ENCODE measurements at places on chromosomes 4 and X.

DNA sequence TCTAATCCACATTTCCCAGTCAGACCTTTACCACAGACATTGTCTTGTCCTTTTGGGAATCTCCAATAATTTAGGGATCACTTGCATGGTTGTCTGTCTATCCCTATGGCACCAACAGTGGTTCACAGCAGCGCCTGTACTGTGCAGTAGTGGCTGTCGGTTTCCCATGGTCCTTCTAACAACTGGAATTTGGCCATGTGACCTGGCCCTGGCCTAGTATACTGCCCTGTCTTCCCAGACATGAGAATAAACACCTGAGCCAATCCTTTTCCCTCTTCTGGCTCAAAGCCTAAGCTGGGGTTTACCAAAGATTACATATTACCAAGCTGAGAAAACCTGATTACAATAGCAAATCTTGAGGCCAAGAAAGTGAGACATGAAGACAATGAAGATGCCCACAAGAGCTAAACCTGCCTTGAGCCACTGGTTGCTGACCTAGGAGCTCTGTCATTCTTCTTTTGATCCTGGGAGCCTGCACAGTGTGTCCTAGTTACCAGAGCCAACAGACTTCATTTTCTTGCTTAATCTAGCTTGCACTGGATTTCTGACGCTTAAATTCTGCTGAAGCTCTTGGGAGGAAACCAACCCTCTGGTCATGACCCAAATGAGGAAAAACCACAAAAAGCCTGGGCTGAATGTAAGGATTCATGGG, 92.1 kb downstream of the SCD5 start:
- DNase-seq: no peak

DNA sequence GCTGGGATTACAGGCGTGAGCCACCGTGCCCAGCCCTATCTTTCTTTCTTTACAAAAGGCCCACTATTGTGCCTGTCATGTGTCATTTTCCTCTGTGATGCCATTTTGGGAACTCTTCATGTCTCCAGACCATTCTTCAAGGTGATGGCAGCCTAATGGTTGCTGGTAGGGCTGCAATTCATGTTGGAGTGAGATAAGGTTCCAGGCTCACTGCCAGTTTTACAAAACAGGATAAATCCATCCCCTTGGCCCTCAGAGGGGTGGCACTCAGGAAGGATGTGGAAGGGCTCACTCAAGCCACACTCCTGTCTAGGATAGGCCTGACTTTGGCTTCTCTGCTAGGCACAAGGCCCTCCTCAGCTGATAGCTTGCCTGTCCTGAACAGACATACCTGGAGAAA, 3.8 kb downstream of the TCEAL9 start:
- DNase-seq: no peak

- no peak for DNase-seq
Measured at GRCh38 chr4:110163327-110164069, 34.9 kb downstream of the ELOVL6 start.

DNA sequence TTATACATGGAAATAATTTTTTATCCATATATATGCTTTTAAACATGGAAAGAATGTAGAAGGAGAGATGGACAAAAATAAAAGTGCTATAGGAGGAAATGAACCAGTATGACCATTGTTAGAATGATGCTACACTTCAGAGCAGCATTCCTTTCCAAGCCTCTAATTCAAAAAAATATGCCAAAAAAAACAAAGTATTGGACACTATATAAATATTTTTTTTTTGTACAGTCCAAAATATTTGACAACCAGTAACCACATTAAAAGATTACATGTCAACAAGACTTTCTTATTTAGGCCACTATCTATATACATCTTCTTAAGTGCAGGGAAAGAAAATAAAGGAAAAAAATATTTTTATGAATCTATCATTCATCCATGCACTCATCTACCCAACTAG, 198.6 kb downstream of the LRBA start:
- no peak for DNase-seq

DNA sequence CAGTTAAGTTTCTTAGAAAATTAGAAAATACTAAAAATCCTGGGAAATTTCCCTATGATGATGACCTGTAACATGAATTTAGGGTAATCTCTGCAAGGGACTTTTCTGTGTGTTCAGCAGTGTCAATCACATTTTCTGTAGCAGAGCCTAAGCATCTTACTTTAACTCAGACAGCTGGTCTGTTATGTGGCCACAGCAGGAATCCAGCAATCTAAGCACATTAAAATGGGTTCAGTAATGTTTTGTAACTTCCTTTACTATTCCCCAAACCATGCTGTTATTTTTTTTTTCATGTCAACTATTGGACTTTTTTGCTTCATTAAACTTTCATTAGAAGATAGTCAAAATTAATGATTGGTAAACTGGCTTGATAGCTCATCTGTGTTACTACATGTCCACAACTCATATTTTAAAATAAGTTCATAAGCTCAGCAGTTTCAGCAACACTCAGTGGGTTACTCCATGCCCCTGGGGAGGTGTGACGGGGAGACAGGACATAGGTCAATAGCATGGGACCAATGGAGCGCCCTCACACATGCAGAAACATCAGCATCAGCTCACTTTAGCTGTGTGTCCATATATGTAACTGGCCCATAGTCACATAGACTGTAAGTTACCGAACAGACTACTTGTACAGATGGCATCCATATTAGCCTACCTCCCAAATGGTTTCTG, 168.0 kb upstream of the PACRGL start:
- no peak for DNase-seq

GRCh38 chr4:6608758-6609414, 31.6 kb upstream of the MRFAP1 start:
- no peak for DNase-seq

DNA sequence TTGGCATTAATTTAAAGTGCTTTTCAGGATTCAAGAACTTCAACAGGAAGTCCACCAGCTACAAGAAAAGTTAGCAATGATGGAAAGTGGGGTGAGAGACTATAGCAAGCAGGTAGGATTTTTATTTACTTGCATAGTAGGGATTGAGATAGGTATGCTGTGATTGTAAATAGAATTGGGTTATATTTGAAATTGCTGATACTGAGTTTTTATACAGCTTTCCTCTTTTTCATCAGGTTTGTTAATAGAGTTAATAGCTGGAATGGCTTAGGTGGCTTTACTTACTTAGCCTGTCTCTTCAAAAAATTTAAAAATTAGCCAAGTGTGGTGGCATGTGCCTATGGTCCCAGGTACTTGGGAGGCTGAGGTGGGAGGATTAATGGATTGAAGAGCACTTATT, 10.9 kb downstream of the CEP135 start:
- no peak for DNase-seq

DNA sequence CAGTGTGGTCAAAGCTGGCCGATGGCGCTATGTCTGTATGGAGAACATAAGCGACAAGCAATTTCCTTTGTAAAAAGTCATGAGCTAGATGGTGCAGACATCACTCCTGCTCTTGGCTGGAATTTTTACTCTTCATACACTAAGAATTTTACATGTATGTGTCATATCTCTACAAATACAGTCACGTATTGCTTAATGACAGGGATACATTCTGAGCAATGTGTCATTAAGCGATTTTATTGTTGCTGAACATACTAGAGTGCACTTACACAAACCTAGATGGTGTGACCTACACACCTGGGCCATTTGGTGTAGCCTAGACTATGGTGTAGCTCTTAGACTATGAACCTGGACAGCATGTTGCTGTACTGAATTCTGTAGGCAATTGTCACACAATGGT, 185.4 kb downstream of the SOWAHB start:
- no peak for DNase-seq

DNA sequence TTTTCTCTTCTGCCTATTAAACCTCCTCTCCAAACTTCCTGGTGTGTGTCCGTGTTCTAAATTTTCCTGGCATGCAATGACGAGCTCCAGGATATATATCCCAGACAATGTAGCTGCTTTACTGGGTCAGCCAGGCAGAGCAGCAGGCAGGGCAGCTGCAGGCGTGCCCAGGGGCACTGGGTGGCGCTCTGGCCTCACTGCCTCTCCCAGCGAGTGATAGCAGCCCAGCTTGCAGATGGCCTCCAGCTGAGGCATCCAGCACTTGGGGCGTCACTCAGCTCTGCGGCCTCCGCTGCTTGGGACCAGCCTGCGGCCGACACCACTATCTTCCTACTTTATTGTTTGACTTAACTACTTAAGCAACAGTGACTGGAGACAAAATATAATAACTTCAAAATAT, 23.0 kb upstream of the UBA6 start:
- no peak for DNase-seq

GRCh38 chrX:104134583-104135261, 22.1 kb downstream of the SLC25A53 start:
- DNase-seq: no peak

- DNase-seq: no peak
Measured at GRCh38 chr4:17788956-17789355, 7.5 kb upstream of the FAM184B start.

GRCh38 chrX:103293118-103293517, 16.6 kb upstream of the TCEAL5 start:
- no peak for DNase-seq

DNA sequence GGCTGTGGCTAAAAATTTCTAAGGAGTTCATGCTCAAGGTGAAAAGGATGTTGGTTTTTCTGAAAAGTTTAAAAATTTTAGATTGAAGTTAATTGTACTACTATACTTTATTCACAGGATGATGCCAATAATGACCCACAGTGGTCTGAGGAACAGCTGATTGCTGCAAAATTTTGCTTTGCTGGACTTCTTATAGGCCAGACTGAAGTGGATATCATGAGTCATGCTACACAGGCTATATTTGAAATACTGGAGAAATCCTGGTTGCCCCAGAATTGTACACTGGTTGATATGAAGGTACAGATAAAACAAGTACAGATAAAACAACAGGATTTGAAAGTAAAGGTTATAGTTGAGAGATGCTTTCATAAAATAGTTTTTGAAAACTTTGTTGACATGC, 12.2 kb downstream of the PAICS start:
- no peak for DNase-seq

- DNase-seq: no peak
Measured at GRCh38 chr4:71052716-71053115, 59.3 kb downstream of the DCK start.

DNA sequence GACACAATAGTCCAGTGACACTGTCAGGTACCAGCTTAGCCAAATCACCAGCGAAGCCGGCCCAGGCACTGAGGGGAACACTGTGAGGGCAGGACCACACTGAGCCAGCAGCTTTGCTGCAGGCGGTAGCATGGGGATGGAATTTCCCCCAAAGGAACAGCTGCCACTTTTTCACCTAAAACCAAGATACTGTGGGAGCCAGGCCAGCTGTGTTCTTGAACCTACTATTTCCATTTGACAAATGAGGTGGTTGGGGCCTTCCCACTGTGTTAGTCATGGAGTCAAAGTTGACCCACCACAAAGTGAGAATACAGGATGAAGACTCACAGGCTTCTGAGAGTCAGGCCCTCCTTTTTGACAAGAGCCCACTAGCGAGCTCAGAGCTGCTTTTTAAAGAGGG, 70.7 kb upstream of the SH3RF1 start:
- DNase-seq: peak; percentile 72

- peak; percentile 65 for DNase-seq
Measured at GRCh38 chrX:1325515-1326116, 11.0 kb upstream of the IL3RA start.

DNA sequence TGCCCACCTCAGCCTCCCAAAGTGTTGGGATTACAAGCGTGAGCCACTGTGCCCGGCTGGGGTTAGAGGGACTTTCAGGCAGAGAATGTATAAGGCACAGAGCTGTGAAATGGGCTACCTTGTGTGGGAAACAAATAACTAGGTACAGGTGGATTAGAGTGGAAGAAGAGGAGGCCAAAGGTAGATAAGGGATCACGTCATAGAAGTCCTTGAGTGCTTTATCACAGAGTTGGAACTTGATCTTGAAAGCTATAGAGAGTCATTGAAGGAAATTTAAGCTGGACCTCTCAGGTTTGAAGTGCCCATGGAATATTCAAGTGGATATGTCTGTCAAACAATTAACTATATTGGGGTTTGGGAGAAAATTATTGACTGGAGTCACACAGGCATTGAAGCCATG, 8.4 kb downstream of the N4BP2 start:
- no peak for DNase-seq

GRCh38 chr4:32929796-32930699, 2209.9 kb downstream of the PCDH7 start:
- DNase-seq: no peak

DNA sequence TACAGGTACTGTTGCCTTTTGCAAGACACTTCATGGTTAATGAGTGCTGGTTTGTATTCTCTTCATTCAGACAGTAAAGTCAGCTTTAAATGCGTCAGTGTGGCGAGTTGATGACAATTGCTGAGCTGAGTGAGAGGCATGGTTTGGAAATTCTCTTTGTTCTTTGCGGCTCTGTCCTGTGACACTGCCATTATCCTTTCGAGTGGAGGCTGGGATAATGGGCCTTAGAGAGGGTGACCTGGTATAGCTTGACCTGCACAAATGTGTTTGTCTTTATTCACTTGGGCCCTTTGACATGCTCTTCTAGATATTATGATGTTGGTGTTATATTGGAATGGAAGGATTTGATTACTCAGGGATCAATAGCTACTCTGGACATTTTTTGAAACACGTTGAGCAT, 208.5 kb upstream of the FAT1 start:
- DNase-seq: no peak

DNA sequence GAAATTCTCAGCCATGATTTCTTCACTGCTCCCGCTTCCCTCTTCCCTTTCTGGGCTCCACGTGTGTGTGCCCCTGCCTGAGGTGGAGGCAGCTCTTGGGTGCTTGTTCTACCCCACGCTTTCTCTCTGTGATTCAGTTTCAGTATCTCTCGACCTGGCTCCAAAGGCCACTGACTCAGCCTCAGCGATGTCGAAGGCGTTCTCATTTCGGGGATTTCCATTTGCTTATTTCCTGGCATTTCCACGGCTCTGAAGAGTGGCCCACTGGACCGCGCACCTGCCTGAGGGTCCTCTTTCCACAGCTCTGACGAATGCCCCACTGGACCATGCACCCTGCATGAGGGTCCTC, 52.4 kb downstream of the GAK start:
- peak; percentile 75 for DNase-seq

DNA sequence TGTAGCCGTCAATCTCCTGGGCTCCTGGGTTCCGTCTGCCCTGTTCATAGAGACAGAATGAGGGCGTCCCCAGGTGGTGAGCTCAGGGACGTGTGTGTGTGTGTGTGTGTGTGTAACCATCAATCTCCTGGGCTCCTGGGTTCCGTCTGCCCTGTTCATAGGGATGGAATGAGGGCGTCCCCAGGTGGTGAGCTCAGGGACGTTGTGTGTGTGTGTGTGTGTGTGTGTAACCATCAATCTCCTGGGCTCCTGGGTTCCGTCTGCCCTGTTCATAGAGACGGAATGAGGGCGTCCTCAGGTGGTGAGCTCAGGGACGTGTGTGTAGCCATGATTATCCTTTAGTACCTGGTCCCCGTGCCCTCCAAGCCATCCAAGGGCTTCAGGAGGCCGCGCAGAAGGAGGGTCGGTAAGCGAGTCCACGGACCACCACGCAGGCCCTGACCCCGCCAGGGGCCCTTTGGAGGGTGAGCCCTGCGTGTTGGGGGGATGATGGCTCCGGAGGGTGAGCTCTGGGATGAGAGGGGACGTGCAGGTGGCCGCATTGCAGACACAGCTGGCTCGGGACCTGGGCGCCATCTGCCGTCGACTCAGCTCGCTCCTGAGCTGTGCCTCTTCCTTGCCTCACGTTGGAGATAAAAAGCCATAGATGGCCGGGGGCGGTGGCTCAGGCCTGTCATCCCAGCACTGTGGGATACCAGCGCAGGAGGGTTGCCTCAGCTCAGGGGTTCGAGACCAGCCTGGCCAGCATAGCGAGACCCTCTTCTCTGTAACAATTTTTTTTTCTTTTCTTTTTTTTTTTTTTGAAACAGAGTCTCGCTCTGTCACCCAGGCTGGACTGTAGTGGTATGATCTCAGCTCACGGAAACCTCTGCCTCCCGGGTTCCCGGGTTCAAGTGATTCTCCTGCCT, 5.4 kb upstream of the GTPBP6 start:
- DNase-seq: peak; percentile 64

GRCh38 chr4:95181243-95181995, 367.4 kb downstream of the UNC5C start:
- DNase-seq: peak; percentile 18

Measured in GM12865 (cell line).